ENCODE measurements at places on chromosomes 3 and 15.

DNA sequence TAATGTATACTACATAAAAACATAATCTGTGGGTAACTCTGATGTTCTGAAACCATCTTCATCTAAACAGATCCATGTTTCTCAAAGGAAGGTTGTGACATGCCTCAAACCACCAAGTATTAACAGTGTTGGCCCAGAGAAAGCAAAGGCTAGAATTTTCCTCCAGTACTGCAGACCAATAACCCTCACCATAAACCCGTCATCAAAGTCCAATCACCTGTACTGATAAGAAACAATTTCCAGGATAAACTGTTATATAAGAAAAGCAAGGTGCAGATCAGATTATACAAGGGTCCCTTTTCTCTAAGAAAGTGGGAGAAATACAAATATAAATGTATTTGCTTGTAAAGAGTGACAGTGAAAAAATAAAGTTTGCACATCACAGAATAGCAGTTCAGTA is 32.3 kb downstream of the TBC1D2B start:
- DNase-seq, result no peak

DNA sequence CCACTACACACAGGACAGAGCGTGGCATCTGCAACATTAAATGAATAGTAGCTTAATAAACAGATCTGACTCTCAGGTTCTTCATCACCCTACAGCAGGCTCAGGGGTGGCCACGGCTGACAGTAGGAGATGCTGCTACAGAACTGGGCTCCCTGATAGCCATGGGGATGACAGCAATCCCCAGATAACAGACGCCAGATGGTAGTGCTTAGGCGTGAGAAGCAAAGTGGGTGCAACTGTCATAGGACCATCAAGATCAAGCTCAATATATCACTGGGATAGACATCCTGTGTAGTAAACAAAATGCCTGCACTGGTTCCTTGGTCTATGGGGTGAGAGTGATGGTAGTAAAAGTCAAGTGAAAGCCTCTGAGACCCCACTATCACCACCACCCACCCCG is 2.6 kb upstream of the TPRA1 start:
- no peak for DNase-seq

DNA sequence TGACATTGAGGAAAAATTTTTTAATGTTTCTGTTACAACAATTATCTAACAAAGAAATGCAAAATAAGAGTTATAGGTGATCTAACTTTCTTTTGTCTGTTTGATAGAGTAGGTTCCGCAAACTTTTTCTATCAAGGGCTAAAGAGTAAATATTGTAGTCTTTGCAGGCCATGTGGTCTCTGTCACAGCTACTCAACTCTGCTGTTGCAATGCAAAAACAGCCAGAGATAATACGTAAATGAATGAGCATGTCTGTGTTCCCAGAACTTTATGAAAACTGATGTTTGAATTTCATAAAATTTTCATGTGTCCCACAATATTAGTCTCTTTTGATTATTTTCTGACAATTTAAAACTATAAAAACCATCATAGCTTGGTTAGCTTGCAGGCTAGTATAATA is 73.3 kb downstream of the SLC24A1 start:
- no peak for DNase-seq

GRCh38 chr3:32423956-32424557 is 32.4 kb downstream of the CMTM7 start:
- no peak for DNase-seq

DNA sequence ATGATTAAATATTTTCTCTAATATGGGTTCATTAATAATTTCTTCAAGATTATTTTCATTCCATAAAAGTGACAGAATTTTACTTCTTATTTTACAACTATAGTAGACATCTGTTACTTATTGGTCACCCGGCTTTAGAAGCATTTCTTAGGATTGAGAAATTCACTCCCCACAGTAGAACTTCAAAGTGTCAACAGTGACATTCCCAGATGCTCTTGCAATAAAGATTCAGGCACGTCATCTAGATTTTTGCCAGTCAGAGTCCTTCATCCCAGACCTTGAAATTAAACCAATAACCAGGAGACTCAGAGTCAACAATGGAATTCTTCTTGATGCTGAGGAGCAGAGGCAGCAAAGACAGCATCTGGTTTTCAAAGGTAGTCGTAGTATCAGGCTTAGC is 190.8 kb downstream of the VGLL3 start:
- DNase-seq, result no peak

DNA sequence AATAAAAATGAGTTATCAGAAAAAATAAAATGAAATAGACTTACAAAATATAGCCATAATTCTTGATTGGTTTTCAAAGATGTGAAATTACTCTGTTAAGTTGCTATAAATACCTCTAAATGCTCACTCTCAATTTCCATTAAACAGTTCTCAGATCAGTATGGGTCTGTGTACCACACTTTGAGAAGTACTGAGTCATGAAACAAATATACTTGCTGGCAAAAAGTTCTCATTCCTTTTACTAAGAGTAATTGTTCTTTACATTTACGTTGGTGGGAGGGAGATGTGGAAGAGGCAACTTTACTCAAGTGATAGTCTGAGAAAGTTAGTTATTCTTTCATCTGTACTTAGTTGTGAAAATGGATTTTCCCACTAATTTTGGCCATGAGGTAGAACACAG is 96.3 kb downstream of the ZNF385D start:
- DNase-seq, result peak; percentile 33

DNA sequence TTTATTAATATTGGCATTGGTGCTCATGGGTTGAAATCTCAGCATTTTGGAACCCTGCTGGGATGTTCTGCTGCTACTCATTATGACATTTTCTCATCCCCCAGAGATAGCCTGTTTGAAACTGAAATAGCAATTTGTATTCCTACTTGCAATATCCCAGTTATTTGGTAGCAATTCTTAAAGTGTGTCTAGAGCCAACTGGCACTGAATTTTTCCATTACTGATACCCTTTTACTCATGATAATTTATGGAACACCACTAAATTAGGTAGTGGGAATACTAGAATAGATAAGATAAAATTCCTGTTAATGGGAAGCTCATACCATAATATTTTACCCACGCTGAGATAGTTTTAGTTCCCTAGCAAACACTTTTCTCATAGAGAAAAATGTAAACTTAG is 309.3 kb downstream of the SV2B start:
- no peak for DNase-seq

- DNase-seq, result no peak
Measured at GRCh38 chr3:138696666-138697370, 88.2 kb downstream of the FAIM start.

DNA sequence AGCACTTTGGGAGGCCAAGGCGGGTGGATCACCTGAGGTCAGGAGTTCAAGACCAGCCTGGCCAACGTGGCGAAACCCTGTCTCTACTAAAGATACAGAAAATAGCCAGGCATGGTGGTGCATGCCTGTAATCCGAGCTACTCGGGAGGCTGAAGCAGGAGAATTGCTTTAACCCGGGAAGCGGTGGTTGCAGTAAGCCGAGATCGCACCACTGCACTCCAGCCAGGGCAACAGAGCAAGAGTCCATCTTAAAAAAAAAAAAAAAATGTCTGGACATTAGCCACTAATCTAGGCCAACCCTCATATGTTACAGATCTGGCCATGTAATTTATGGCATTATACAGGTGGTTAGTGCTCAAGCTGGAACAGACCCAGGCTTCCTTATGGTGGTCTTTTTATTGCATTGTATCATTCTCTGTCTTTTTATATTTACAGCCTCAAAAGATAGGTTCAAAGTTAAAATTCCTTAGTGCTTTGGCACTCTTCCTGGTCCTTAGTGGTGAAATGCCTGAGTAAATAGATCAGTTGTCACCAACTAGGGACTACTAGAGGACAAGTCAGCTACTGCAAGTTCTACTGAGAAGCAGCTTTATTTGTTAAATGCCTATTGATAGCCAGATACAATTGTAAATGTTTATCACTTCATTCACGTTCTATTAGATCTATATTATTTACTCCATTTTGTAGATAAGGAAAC is 16.0 kb downstream of the STARD9 start:
- DNase-seq, result no peak

GRCh38 chr3:150240891-150241290 is 167.2 kb upstream of the TSC22D2 start:
- no peak for DNase-seq

DNA sequence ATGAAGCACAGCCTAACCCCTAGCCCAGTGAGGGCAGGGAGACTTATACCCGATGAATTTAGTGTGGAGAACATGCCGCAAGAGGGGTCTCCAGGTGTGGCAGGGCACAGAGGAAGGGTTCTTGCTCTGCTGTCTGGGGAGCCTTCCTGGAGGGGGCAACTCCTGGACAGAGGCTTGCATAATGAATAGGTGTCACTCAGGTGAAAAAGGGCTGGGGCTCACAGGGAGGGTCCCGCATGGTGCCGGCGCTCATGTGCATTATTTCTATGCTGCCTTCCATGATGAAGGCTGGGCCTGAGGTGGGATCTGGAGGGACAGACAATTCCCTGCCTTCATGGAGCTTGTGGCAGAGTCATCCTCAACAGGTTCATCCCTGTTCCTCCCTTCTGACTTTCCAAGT is 51.5 kb downstream of the ITGA11 start:
- no peak for DNase-seq

GRCh38 chr15:73550190-73550589 is 83.0 kb downstream of the NPTN start:
- no peak for DNase-seq

DNA sequence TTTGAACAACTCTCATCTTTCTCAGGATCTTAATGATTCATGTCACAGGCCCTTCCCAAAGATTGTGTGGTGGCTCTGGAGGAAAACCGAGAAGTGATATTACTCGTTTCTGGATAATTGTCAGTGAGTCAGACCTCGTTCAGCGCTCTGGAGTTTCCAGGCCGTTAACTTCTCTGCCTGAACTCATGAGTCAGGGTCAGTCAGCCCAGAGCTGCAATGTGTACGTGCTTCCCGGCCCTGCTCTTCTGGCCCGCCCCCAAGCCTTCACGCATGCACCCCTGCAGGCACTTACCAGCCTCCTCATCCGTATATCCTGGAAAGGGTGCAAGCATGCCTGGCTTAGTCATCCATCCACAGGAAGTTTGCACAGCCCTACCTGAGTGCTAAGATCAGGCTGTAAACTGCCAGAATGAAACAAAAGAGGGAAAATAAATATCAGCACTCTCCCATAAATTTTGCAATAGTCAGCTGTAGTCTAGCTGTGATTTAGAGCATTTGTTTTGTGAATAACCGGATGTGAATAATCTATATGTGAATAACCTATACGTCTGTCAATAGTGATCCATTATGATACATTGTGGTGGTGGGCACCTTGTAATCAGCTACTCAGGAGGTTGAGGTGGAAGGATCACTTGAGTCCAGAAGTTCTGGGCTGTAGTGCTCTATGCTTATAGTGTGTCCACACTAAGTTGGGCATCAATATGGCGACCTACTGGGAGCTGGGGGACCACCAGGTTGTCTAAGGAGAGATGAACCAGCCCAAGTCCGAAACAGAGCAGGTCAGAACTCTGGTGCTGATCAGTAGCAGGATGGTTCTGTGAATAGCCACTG is 35.3 kb upstream of the SEMA4B start:
- DNase-seq, result peak; percentile 97

GRCh38 chr3:99674086-99674789 is 35.8 kb downstream of the COL8A1 start:
- no peak for DNase-seq

GRCh38 chr15:88981244-88982215 is 68.4 kb upstream of the MFGE8 start:
- no peak for DNase-seq

DNA sequence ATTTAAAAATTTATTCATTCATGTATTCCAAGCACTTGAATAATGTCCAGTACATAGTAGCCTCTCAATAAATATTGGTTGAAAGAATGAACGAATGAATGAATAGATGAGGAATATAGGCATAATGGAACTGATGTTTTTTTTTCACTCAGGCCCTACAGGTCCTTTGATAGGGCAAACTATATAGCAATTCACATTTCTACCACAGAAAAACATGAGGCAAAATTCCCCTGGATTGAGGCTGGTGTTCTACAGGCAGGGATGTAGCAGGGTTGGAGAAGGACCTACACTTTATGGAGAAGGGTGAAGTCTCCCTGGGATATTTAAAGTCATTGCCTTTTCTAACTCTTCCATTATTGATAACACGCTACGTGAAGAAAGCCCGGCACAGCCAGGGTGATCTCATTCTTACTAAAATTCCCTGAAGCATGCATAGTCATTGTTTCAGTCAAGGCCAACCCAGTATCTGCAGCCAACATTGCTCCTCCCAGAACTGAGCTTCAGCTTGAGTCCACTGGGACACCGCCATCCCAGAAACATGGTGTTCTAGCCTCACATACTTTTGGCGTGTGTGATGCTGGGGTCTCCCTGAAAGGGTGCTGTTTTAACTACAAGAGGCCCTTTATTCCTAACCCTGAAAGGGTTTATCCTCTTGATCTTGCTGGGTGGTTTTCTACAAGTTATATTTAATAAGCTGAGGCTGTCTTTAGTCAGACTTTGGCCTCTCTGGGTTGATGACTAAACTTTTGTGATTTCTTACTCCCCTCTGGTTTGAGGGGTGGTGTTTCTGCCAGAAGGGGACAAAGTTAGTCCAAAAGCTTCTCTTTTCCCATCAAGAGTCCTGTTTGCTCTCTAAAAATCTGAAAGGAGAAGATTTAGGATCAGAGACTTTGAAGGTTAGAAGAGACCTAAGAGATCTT is 25.9 kb upstream of the FBN1 start:
- no peak for DNase-seq

- DNase-seq, result no peak
Measured at GRCh38 chr3:4261406-4261805, 41.8 kb upstream of the SETMAR start.

DNA sequence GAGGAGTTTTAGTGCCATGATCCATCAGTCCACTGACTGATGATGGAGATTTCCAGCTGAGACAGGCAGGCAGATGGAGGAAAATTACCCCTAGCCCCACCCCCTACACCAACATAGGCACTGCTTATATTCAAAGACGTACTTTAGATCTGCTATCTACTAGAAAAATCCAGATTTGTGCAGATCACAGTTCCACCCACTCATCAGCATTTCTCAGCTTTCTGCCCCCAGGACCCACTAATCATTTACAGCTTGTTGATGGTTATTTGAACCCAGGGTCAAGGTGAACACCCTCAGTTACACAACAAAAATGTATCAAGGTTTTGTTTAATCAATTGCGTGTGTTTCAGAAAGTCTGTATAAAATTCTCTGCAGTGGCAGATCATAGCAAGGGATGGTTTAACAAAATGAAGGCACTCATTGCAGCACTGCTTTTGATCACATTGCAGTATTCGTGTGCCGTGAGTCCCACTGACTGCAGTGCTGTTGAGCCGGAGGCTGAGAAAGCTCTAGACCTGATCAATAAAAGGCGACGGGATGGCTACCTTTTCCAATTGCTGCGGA is at the start of gene HRG:
Gene HRG (plus strand): TSS at position 390 of the 564 bp plus-strand sequence. CDS start 18 bp downstream, at position 408.
- no peak for DNase-seq
